ENCODE measurements at places on chromosomes 5 and 9.
A peak's percentile ranks its signal among the peaks of the same experiment; 100 is the strongest.

GRCh38 chr5:37086466-37087173 is 162.6 kb downstream of the CPLANE1 start:
- no peak for DNase-seq

- DNase-seq: no peak
Measured at GRCh38 chr5:176818391-176819098, 8.2 kb downstream of the UNC5A start.

- no peak for DNase-seq
Measured at GRCh38 chr5:27619982-27620381, 581.6 kb upstream of the CDH9 start.

GRCh38 chr5:91556-92263 is at the start of gene PLEKHG4B:
PLEKHG4B (plus strand) TSS chr5:92168; CDS start chr5:92232, 64 bp downstream.
- no peak for DNase-seq

- DNase-seq: no peak
Measured at GRCh38 chr9:19998823-19999455, 210.1 kb upstream of the SLC24A2 start.

DNA sequence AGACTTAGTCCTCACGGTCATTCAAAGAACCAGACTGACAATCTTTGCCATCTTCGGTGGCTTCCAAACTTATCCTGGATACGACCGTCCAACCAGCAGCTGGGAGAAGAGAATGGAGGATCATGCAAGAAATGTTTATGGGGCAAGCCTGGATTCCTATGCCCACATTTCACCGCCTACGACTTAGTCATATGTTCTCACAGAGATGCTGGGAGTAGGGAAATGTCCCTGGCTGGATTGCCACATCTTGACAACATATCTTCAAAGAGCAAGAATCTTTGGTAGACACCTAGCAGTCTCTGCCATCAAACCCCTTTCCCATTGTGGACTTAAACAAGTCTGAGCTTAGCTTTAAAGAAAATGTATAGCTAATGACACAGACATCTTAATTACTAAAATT is 5.0 kb downstream of the MED7 start:
- DNase-seq: no peak

DNA sequence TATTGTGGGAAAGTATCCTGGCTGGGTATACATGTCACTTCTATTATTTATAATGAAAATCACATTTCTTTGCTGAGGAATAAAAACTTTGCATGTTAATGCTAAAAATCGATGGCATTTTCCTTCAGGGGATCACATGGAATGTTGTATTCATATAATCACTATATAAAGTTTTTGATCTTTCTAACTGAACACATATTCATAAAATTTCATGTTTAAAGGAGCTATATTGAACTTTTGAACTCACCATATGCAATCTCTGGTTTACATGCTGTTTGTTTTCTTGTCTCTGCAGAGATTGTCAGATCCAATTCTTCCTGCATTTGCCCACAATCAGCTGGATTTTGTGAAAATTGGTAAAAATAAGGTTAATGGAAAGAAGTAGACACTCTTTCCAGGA is 33.4 kb upstream of the TRAF1 start:
- DNase-seq: no peak

DNA sequence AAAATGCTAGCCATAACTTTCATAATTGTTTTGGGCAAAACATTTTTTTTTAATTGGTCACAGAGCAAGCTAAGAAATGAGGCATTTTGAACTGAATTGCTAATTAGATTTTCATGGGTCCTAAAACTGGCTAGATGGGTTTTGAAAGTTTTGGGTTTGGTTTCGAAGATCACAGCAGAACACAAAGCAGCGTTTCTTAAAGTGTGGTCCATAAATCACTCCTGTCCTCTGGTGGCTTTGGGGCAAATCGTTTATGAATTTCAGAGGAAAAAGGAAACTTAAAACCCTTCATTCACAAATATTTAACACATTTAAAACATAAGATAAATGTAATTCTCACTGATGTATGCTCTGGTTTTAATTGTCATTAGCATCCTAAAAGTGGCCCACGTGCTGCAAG is 503.7 kb downstream of the SPATA31D1 start:
- DNase-seq: no peak

DNA sequence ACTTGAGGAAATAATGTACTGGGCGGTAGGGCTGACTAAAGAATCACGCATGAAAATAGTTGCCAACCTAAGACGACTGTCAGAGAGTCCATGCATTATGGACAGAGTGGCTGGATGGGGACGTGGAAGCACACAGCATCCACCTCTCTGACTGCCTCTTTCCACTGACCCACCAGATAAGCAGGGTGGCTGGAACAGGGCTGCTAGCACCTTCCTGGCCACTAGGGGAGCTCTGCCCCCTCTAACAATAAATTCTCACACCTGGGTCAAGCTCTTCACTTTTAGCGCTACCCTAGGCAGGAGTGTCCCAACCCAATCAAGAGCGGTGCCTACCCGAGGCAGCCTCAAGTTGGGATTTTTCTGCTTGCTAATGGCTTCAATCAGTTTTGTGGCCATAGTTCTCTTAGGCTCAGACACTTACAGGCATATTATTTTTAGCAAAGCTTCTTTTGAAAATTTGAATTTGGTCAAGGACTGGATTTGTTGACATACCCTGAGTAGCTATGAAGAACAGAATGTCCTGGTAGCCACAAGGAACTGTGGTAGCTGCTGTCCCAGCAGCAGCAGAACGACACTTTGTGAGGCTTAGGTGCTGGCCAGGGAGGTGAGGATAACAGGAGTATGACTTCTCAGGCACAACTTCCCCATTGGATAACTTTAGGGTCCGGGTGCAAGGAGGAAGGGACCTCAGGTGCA is 6.9 kb upstream of the TPM2 start:
- DNase-seq: peak; percentile 66

GRCh38 chr5:65738305-65738704 is 16.3 kb downstream of the NLN start:
- no peak for DNase-seq

DNA sequence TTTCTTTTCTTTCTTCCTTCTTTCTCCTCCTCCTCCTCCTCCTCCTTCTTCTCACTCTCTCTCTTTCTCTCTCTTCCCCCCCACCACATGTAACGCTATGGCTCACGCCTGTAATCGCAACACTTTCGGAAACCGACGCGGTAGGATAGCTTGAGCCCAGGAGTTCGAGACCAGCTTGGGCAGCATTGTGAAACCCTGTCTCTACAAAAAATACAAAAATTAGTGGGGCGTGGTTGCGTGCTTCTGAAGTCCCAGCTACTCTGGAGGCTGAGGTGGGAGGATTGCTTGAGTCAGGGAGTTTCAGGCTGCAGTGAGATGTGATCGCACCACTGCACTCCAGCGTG is 736 bp upstream of the GLDC start:
- peak; percentile 71 for DNase-seq

DNA sequence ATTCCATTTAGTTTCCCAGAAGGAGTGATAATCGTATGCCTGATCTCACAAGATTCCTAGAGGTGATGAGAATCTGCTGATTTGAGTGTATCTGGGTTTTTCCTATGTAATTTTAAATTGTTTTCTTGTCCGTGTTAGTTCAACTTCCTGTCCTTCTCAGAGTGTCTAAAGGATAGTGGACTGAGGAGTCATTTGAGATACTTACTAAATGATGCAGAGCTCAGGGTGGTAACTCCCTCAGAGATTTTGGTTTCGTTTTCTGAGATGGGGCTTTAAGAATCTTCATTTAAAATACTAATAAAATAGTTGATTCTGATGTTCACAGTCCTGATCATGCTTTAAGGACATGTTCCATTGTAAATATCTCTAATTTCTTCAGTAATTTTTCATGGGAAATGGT is 30.3 kb downstream of the MELK start:
- DNase-seq: no peak

DNA sequence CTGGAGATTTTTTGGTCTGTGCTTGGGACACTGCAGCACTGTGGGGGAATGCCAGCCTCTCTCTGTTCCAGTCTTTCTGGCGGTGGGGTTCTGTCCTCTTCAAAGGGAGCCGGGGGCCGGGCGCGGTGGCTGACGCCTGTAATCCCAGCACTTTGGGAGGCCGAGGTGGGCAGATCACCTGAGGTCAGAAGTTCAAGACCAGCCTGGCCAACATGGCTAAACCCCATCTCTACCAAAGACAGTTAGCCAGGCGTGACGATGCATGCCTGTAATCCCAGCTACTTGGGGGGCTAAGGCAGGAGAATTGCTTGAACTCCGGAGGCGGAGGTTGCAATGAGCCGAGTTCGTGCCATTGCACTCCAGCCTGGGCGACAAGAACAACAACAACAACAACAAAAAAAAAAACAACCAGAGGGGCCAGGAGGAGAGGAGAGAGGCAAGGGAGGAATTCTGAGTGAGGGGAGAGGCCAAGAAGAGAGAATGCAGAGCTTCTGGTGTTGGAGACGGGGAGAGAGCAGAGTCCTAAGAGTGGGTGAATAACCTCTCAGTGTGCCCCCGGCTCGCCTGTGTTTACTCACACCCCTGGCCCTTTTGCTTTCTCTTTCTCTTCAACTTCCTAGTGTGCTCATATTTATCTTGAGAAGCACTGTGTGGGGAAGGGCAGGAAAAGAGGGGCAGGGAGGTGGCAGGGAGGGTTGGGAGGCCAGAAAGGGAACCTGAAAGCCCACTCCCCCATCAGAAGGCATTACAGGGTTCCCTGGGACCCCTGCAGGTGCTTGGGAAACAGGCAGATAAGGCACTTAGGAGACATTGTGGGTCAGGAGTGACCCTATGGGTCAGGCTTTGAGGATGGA is 3.2 kb upstream of the SET start:
- DNase-seq: no peak

All from A549 (cell line).